ENCODE measurements at places on chromosomes 1 and 21.

DNA sequence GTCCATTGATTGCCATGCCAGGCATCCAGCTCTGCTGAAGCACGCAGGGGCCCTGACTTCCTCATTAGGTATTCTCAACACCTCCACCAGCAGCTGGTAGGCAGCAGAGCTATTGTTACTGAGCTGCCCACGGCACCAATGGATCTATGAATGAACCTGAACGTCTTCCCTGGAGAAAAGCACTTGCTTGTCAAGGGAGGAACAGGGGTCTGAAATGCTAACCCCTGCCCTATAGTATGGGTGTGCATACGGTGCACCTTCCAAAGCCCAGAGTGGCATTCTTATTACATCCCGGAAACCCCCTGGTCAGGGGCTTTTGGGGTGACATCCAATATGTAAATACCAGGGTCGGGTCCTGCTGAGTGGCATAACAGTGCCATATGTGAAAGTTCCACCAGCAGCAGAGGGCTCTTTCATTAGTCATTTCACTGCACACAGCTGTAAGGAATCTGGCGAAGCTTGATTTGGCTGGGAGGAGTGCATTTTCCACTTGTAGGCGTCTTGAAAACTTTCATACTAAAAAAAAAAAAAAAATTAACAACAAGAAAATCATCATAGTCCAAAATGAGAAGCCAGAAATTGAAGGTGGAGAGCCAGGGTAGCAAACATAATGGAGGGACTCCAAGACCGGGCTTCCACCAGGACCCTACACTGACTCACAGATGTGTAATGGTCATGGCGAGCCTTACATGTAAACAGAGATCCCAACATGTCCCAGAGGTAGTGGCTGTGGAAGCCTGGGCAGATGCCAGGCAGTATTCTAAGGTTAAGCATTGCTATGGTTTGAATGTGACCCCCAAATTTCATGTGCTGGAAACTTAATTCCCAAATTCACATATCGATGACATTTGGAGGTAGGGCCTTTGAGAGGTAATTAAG lies 58.8 kb upstream of the PRDX6 start:
- no peak for DNase-seq

- no peak for DNase-seq
Observed at GRCh38 chr1:246609632-246610031, 43.4 kb downstream of the CNST start.

- DNase-seq: no peak
Observed at GRCh38 chr1:65230731-65231481, 78.4 kb upstream of the DNAJC6 start.

DNA sequence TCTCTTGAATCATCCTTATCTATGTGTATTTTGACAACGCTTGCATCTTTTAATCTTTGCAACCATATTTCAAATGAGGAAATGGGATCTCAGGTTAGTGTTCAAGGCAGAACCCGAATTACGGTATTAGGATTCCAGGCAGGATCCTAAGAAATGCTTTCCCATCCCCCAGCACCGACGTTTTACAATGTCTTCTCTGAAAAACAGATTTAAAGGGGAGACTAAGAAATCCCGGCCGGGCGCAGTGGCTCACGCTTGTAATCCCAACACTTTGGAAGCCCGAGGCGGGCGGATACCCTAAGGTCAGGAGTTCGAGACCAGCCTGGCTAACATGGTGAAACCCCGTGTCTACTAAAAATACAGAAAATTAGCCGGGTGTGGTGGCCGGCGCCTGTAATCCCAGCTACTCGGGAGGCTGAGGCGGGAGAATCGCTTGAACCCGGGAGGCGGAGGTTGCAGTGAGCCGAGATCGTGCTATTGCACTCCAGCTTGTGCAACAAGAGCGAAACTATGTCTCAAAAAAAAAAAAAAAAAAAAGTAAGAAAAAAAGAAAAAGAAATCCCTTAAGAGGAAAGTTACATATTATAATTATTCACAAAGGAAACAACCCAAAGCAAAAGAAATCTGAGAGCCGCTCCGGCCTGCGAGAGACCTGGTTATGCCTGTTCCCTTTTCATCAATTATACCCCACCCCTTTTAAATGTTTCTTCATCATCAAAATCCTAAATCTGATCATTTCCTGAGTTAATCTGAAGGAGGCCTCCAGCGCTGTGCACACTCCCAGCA lies 801 bp upstream of the GORAB start:
- no peak for DNase-seq

- DNase-seq: no peak
Observed at GRCh38 chr1:8790478-8790877, 27.0 kb downstream of the RERE start.

DNA sequence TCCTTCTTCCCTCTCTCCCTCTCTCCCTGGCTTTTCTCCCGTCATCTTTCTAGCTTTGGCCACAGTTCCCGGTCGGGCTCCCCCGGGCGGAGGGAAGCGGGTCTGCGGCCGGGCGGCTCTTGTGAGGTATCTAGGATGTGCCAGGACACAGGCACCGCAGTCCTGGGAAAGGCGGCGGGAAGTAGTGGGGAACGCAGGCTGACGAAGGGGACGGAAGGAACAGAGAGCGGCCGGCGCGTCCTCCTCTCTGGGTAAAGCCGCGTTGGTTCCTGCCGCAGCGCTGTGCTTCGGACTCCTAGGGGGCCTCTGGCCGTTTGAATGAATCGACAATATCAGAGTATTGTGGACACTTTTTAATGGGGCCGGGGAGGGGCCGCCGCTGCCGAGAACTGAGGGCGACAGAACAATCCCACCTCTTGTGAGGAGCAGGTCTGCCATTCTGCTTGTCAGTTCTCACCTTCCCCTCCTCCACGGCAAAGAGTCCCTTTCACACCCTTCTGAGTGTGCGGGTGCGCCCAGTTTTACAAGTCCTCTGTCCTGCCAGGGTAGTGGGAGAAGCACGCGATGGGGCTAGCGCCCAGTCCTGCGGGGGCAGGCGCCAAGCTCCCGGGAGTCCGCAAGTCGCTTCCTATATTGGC lies 1.2 kb upstream of the LHX9 start:
- peak; percentile 88 for DNase-seq

- DNase-seq: peak; percentile 48
Observed at GRCh38 chr1:21289700-21290545, at the start of gene ECE1. Gene ECE1, minus strand, starts transcription at chr1:21290463. Its CDS starts 49 bp downstream, at chr1:21290414.

DNA sequence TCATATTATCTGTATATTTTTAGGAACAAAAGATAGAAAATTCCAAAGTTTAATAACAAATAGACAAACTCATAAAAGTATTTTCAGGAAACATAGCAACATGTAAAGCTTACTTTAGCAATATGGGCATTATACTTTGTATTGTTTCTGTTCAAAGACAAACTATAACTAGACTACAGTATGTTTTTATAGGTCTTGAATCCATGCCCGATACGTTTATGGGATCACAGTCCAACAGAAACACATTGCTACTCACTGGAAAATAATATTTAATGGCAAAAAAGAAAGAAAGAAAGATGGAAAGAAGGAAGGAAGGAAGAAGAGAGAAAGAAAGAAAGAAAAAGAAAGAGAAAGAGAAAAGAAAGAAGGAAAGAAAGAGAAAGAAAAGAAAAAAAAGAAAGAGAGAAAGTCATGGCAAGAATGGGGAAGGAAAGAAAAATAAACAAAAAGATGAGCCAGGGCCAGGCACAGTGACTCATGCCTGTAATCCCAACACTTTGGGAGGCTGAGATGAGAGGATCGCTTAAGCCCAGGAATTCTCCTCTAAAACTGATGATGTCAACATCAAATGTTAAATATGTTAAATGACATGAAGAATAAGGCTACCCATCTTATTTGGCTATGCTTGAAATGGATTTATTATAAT lies 32.7 kb downstream of the TM2D1 start:
- no peak for DNase-seq

- no peak for DNase-seq
Observed at GRCh38 chr1:108107658-108108057, 92.5 kb downstream of the SLC25A24 start.

GRCh38 chr1:90579212-90579802 lies 137.8 kb downstream of the BARHL2 start:
- peak; percentile 62 for DNase-seq

GRCh38 chr1:145985129-145985501 lies 11.3 kb downstream of the TXNIP start:
- no peak for DNase-seq

GRCh38 chr21:26565111-26565510 lies 8.0 kb downstream of the CYYR1 start:
- no peak for DNase-seq

GRCh38 chr1:97781762-97782337 lies 139.0 kb downstream of the DPYD start:
- DNase-seq: no peak

- DNase-seq: no peak
Observed at GRCh38 chr1:44408212-44408582, 3.1 kb downstream of the RNF220 start.

- DNase-seq: no peak
Observed at GRCh38 chr1:111732718-111733117, 6.5 kb downstream of the INKA2 start.

DNA sequence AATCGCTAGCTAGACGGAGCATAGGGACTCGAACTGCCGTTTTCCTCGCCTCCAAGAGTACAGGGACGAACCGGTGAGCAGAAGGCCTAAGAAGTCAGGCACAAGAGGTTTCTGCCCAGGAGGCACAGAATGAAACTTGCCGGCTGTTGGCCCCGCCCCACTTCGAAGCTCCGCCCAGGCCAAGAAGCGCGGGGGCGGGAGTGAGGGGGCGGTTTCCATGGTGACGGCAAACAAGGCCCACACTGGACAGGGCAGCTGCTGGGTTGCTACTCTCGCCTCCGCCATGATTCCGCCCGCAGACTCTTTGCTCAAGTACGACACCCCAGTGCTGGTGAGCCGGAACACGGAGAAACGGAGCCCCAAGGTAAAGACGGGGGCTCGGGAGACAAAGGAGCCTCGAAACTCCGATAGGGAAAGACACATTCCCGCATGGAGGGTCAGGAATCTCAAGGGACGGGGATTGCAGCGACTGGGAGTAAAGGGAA lies at the start of gene DNALI1:
TSS of gene DNALI1 (plus strand) at position 229 of the 485 bp plus-strand sequence. CDS start at position 284, 55 bp downstream.
- DNase-seq: peak; percentile 39

DNA sequence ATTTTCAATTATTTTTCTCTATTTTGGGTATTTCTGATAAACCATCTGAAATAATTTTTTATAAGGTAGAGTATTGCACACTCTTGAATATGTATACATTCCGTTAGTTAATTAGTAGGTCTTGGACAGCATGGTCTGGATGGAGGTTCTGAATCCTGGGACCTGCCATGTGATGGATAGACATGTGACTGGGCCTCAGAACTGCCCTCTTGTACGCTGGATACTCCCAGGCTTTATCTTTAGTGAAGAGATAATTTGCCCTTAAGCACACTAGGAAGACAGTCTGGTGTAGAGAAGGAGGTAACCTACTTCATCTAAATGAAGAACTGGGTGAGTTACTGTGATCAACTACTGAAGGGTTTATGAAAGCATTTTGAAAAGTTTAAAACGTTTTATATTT lies 48.9 kb downstream of the CNIH3 start:
- DNase-seq: no peak

DNA sequence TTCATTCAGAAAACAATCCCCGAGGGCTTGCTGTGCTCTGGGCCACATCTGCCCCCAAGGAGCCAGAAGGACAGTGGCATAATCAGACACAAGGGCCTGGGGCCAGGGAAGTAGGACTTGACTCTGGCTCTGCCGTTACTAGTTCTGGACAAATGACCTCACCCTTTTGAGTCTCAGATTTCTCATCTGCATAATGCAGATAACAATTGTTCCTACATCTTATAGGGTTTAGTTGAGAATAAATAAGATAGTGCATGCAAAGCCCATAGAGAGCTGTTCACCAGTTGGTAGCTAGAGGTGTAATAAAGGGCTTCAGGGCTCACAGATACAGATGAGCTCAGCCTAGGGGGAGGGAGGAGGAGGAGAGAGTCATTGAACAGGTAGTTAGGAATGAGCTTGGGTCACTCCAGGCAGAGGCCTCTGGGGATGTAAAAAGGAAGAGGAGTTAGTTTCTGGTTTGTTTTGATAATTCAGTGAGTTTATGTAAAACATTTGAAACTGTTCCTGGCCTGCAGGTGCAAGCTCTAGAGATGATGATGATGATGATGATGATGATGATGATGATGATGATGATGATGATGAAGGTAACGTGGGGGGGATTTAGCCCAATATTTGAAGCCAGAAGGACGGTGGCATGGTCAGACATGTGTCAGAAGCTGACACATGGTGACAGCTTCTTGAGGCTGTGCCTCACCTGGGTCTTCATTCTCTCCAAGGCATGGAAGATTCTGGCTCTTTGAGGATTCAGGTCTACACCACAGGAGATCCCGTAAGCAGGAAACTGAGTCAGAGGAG lies 858 bp downstream of the LACTBL1 start:
- DNase-seq: no peak

DNA sequence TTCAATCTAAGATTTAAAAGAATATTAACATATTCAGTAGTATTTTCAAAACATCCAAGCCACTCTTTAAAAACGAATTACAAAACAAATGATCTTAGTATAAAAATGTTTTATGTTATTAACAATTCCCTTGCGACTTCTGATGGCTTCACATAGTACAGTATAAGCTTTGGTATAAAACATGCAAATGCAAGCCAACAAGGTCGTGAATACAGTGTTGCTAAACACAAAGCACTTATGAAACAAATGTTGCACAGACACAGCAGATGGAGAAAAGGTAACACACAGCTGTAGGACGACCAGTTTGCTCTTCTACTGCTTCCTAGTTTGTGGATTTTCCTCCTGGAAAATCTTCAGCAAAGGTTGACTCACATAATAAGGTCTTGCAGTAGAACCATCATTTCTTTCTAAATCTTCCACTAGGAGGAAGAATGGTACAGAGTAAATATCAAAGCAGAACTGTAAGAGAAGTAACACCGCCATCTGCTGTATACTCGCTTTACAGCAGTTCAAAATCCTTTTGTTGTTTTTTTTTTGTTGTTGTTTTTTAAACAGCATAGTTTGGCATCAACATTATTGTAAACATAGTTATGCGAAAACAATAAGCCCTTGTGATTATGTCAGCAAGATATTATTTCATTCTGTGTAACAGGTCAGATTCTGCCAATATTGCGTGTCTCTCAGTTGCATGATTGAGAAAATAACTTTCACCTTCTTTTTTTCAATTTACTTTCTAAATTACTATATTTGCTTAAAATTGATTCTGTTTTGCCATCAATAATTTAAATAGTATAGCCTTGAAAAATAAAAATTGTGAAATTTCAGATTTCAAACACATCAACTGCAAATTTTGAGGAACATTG lies 69.5 kb downstream of the LHX8 start:
- peak; percentile 31 for DNase-seq

DNA sequence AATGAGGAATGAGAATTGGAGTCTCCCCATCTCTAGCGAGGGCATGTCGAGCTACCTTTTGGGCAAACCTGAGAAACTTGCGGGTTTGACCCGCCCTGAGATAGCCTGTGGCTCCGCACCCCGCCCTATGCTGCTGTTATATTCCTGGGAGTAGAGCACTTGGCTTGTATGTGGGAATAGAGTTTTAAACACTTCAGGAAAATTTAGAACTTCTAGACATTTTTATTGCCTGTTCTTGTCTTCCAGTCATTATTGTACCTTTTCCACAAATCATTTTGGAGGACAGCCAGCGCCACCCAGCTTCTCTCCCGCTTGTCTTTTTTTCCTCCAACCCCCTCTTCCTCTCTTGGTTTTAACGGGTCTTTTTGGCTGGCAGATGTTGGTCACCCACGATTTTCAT lies 738 bp downstream of the GNPAT start:
- DNase-seq: peak; percentile 68
